Regular cardiac myocyte (primary cell): ENCODE measurements at places on chromosomes 2 and 18. TPM values are rescaled to one million over a fixed set of nuclear protein-coding genes. Genes with fewer than 3 reads are reported as not detected.

SPEG gene
- total RNA-seq, result 7.9 and 13.0 TPM in 2 replicates

ZAP70 gene
- 0.28 TPM in 1 of 2 replicates, not detected in the other for total RNA-seq

SCN2A gene
- 0.77 and 2.0 TPM in 2 replicates for total RNA-seq

HRH4 gene
- under 0.01 and 0.28 TPM in 2 replicates for total RNA-seq

KRTCAP3 gene
- not detected in 2 replicates for total RNA-seq

TMEM17 gene
- 1.5 and 1.7 TPM in 2 replicates for total RNA-seq

CIDEA gene
- 0.58 TPM in 1 of 2 replicates, not detected in the other for total RNA-seq

TRAF3IP1 gene
- 5.9 and 8.4 TPM in 2 replicates for total RNA-seq

NMUR1 gene
- total RNA-seq, result under 0.01 TPM in 1 of 2 replicates, not detected in the other

GALNT3 gene
- total RNA-seq, result 0.56 and 1.2 TPM in 2 replicates

ACOXL gene
- under 0.01 TPM in 1 of 2 replicates, not detected in the other for total RNA-seq

ST8SIA5 gene
- not detected in 2 replicates for total RNA-seq

CFAP53 gene
- under 0.01 and 0.85 TPM in 2 replicates for total RNA-seq

HSBP1L1 gene
- 0.77 and 3.4 TPM in 2 replicates for total RNA-seq

POTEE gene
- not detected in 2 replicates for total RNA-seq

CRACDL gene
- under 0.01 TPM in 1 of 2 replicates, not detected in the other for total RNA-seq

MAL gene
- 0.85 and 0.96 TPM in 2 replicates for total RNA-seq

C2orf81 gene
- total RNA-seq, result 0.58 and 1.1 TPM in 2 replicates
